ENCODE measurements at places on chromosomes 13 and 19.

- no peak for DNase-seq
Observed at GRCh38 chr19:53826876-53827275, 2.8 kb upstream of the NLRP12 start.

GRCh38 chr13:98260357-98261164 is 83.5 kb upstream of the RNF113B start:
- peak; percentile 80 for DNase-seq

- no peak for DNase-seq
Observed at GRCh38 chr13:29849731-29850212, 645 bp downstream of the UBL3 start.

- DNase-seq, result no peak
Observed at GRCh38 chr13:26707122-26708006, 53.2 kb downstream of the GPR12 start.

- peak; percentile 52 for DNase-seq
Observed at GRCh38 chr19:32174386-32175113, 170.9 kb upstream of the ZNF507 start.

DNA sequence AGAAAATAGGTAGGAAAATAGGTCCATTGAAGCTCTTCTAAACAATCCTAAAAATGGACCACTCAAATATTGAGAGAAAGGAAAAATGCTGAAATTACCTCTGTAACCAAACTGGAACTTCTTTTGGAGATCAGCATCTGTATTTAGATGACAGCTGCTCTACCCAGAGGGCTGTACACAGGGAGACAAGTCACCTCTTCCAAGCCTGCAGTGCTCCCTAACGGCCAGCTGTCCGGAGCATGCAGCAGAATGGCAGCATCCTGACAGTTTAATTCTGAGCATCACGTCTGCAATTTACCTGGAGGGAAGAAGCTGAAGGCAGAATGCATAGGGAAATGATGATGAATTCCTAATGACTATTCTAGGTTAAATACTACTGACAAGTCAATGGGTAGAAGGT is 62.8 kb upstream of the DIAPH3 start:
- DNase-seq, result no peak

DNA sequence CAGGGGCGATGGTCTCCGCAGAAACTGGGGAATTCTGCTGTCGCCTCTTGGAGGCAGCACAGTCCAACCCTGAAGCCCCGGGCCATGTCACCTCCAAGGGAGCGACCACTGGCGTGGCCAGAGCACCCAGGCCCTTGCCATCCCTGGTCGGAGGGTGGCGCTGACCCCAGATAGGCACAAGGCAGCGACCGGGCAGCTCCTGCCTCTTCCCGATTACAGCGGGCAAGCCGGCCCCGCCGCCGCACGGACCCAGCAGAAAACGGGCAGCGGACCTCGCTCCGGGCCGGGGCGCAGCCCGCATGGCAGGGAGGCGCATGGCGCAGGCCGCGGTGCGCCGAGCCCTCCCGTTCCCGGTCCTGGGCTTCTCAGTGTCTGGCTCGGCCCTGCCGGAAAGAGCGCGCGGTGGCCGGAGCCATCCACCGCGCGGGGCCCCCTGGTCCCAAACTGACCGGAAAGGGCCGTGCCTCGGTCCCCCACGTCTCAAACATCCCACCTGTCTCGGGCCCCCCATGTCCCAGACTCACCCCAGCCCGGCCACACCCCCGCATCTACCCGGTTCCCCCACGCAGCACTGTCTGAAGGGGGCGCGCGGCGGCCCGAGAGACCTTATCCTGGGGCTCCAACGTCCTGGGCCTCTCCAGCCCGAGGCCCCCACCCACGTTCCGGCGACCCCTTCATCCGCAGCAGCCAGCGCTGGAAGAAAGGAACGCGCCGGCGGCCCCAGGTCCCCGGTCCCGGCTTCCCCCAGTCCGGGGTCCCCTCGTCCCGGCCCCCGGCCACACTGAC is 727 bp downstream of the CERS1 start:
- DNase-seq, result no peak

- DNase-seq, result no peak
Observed at GRCh38 chr13:48783181-48783630, 129.5 kb downstream of the CYSLTR2 start.
